ENCODE measurements at places on chromosomes 11 and 22.

GRCh38 chr11:73358071-73358470 is 18.1 kb upstream of the RELT start:
- DNase-seq: no peak

- no peak for DNase-seq
Observed at GRCh38 chr22:22025320-22026156, 43.0 kb upstream of the TOP3B start.

DNA sequence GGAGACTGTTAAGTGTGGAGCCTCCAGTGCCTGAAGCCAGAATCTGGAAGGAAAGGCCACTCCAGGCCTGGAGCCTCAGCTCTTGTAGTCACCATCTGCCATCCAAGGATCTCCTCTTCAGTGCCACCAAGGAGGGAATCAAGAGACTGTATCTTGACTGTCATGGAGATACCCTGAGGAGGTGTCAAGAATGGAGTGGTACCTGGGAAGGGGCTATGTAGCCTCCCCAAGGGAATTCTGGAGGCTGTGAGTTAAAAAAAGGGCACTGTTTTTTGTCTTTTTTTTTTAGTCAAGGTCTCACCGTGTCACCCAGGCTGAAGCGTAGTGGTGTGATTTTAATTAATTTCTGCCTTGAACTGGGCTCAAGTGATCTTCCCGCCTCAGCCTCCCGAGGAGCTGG is 3.2 kb upstream of the C22orf15 start:
- DNase-seq: no peak

GRCh38 chr11:1232883-1233321 is 10.0 kb downstream of the MUC5B start:
- DNase-seq: no peak

DNA sequence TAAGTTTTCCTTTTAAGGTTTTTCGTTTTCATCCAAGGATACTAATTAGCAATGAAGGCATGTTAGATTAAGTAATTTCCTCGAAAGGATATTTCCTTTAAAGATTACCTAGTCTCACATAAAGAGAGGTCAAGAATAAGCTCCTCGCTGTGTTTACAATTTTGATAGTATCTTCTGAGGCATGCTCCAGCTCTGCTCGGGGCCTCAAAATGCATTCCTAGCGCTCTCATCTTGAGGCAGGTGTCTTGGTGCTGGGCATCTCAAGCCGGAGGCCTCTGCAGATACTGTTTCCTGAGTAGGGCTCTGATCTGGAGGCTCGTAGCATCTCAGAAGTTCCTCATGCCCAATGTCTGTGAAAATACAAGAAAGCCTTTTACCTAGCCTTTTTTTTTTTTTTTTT is 128.6 kb upstream of the SNX19 start:
- no peak for DNase-seq

DNA sequence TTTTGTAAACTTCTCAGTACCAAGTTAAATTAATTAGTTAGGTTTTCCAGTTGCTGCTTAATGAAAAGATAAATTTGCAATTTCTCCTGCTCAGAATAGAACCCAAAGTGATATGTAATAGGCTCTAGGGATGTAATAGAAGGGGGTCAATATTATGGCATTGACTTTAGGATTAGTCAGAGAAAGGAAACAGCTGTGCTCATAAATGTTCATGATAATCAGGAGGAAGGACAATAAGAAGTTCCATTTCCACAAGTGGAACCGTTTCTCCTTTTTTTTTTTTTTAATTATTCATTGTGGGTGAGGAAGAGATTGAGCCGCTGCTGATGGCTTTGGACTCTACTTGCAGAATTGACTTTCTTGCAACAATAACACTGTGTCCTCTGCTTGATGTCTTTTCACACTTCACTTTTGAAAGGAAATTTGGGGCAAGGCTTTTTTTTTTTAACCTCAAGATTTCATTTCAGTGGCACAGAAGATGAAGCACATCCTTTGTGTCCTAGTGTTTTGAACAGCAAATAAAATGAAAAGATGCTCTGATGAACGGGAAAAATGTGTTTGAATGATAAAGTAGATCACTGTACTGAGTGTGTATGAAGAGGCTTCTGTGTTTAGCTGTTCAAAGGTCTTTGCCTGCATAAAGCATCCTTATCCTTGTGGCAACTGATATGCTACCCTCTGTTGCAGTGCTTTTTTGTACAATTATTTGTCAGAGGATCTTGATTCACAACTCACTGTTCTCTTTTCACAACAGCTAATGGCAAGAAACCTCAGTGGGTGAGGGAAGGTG is 62.4 kb downstream of the GAS2 start:
- no peak for DNase-seq

DNA sequence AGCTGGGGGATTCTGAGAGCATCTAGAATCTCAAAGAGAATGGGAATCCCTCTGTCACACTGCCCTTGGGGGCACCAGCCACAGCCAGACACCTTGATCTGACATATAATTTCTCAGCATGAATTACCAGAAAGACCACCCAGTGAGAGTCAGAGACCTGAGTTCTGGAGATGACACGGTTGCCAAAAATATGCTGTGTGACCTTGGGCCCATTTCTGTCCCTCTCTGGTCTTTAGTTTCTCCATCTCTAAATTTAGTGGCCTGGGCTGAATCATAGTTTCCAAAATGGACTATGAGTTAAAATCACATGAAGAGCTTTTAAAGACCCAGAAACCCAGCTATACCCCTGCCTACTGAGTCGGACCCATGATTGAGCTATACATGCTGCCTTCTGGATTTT is 15.9 kb downstream of the SEZ6L start:
- DNase-seq: no peak
